ENCODE measurements at places on chromosomes 3 and 15.

GRCh38 chr3:190526787-190527762, 13.2 kb downstream of the IL1RAP start:
- no peak for DNase-seq

- DNase-seq, result no peak
Observed at GRCh38 chr3:182092662-182093262, 381.0 kb downstream of the SOX2 start.

DNA sequence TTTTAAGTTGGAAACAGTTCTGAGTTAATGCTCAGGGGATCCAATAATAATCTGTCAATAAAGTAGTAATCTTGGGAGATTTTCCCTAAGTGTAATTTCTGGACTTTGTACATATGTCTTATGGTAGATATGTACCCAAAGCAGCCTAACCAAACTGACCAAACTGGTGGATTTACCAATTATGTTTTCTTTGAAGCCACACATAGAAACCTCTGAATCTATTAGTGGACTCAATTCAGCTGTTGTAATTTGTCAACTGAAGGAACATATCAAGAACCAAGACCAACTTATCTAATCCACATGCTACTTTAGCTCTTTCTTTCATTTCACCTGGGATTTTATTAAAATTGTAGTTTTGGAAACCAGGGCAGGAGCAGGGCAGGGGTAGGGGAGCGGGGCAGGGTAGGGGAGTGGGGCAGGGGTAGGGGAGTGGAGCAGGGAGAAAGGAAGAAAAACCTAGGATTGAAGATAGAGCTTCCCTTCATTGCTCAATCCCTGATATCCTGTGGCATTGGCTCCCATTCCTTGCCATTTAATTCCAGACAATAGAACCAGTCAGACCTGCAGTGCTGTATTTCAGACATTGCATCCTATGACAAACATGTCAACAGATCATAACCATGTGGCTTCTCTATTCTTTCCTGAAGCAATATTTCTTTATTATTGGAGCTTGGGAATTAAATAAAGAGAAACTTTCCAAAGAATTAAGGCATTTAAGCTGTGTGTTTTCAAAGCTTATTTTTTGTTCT, 101.8 kb downstream of the NFKBIZ start:
- DNase-seq, result no peak

GRCh38 chr3:195849322-195850074, 37.8 kb upstream of the MUC4 start:
- no peak for DNase-seq

Data from stimulated activated CD4-positive, alpha-beta T cell treated with anti-CD3 and anti-CD28 coated beads, TNF-alpha, amount 100 ng/mL, for 4 hours (primary cell).